RWPE1 (cell line): ENCODE measurements at places on chromosomes 2 and 18.

- DNase-seq = no peak
Measured at GRCh38 chr2:50723286-50723938, 308.5 kb downstream of the NRXN1 start.

DNA sequence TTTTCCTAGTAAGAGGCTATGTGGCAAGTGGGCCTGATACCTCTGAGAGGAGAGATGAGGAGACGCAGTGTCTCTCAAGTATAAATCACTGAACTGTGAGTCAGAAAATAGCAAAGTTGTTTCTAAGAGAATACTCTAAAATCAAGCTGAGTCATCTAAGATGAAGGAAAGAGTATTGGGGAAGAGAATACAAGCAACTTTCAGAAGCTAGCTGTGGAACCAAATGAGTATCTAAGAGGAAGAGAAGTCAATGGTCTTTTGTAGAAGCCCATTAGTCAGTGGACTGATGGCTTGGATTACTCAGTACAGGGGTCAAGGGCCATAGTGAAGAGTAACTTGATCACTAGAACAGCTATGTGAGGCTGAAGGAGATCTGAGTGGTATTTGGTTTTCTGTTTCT, 2.7 kb upstream of the DCC start:
- DNase-seq = no peak

DNA sequence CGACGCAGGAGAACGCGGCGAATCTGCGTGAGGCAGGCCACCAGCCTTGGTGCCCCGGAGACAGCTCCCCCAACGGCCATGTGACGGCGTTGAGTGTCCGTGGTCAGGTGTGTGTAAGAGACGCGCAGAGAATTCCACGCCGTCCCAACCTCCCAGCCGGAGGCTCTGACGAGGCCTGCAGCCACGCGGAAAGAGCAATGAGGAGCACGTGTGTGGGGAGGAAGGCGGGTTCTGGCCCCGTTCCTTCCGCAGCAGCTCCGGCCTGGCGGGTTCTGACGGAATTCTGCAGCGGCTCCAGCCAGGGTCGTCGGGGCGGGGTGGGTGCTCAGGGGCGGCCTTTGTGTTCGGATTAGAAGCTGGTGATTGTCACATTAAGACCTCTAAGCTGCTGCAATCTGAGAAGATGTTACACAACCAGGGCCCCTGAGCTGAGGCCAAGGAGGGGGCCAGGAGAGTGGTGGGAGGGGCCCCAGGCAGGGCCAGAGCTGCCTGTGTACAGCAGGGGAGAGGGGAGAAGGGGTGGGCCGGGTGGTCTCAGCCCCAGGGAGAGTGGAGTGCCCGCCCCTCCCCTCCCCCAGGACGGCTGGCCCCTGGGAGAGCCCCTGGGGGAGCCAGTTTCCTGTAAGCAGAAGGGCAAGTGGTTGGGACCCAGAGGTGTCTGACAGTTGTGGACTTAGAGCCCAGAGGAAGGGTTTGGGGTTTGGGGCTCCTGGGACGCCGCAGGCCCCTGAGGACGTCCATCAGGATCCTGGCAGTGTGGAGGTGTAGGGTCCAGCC, 5.1 kb upstream of the GAL3ST2 start:
- DNase-seq = no peak

DNA sequence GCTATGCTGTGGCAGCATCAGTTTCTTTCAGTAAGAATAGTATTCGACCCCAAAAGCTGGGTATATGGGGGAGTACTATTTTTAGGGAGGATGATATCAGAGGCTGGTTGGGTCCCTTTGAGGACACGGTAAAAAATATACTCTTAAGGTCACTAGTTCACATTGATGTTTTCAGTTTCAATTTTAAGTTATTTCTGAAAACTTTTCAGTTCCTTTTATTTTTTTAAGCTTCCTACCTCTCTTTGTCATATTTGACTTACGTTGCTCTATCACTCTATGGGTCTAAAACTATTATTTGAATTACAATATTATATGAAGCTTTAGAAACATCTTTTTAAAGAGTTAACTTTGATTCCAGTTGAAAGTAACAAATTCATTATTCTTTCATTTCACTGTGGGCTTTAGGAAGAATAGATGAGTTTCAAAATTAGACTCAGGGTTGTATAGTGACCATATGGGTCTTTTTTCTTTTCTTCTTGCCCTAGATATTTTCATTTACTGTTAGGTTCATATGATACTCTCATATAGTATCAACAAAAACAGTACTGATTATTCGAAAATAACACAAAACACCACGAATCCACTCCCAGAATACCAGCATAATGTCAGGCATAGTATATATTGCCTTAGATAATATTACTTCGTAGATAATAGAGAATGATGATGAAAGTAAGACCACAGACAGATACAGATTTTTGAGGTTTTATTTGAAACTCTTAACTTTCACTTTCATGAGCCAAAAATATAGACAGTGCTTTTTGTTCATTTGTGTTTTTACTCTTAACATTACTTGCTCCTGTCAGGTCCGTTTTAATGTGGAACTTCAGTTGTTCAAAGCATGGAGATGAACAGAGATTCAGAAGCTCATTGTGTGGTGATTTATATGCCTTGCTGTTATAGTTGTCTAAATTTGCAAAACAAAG, 9.8 kb downstream of the RMDN2 start:
- no peak for DNase-seq

DNA sequence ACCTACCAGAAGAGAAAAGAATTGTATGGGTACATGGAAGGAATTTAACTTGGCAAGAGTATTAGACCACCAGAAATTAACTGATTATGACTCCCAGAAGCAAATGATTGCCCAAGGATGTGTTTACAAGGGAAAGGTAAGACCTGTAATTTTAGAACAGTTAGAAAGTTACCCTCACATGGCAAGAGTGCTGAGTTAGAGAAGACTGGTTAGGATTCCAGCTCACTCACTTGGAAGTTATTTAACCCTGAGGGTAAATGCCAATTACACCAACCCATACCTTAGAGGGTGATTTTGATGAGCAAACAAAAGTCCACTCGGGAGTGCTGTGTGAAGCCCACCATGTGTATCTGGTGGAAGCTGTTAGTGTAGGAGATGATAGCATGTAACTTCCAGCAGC, 170.2 kb downstream of the TPGS2 start:
- no peak for DNase-seq

GRCh38 chr18:66813138-66813537, 209.2 kb upstream of the CDH19 start:
- DNase-seq = no peak

DNA sequence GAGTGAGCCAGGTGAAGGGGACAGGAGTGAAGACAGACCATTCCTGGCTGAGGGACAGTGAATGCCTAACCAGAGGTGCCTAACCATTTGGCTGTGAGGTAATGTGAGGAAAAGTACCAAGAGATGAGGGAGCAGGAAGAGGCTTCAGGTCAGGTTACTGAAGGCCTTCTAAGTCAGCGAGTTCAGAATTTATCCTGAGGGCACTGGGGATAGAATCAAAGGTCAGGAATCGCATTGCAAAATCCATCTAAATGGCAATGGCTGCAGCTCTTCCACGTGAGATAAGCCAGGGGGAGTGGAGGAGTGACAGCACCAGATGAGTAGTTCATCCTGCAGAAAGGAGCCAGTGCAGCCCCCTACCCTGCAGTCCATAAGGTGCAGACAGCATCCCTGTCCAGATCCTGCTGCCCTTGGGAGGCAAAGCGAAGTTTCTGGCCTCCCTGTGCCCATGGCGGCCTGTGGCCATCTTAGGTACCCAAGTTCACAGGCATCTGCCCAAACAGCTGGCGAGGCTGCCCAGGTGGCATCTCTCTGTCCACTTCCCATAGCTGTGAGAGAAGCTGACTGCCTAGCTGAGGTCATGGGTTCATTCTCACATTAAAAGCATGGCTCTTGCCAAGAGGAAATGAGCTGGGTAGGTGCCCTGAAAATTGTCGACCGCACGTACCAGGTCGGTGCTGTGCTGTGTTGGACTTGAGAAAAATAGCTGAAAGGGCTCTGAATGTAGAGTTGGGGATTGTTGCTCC, 49.5 kb downstream of the CYP27C1 start:
- DNase-seq = no peak

- no peak for DNase-seq
Measured at GRCh38 chr2:219483451-219484342, 15.0 kb upstream of the GMPPA start.

- DNase-seq = no peak
Measured at GRCh38 chr18:21241301-21242048, 557 bp upstream of the GREB1L start.

DNA sequence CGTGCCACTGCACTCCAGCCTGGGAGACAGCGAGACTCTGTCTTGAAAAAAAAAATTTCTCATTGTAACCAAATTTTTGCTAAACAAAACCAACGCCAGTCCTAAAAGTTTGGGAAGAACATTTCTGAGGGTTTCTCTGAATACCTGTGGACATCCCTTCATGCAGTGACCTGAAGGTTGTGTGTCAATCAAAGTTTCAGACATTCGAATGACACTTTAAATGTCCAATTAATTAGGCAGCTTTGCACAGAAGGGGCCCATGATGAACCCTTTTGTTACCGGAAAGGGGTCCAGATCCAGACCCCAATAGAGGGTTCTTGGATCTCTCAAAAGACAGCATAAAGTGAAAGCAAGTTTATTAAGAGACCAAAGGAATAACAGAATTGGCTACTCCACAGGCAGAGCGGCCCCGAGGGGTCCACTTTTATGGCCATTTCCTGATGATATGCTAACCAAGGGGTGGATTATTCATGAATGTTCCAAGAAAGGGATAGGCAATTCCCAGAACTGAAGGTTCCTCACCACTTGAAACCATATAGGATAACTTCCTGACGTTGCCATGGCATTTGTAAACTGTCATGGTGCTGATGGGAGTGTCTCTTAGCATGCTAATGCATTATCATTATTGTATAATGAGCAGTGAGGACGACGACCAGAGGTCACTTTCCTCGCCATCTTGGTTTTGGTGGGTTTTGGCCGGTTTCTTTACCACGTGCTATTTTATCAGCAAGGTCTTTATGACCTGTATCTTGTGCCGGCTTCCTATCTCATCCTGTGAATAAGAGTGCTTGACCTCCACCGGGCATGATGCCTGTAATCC, 27.5 kb upstream of the HPCAL1 start:
- DNase-seq = no peak

DNA sequence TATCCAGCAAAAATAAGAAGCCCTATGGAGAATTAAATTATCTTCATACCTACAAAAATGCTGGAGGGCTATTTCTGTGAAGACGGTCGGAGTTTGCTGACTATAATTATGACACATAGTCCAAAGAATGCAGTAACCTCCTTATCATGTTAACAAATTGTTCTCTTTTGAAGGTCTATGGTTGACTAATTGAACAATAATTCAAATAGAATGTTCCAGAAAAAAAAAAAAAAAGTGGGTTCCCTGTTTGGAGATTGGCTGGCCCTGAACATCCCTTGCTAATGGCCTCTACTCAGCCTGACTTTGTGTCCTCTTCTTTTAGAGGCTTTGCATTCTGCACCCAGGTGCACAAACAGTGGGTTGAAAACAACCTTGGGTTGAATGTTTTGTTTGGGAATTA, 82.8 kb upstream of the CCBE1 start:
- DNase-seq = peak; percentile 48

DNA sequence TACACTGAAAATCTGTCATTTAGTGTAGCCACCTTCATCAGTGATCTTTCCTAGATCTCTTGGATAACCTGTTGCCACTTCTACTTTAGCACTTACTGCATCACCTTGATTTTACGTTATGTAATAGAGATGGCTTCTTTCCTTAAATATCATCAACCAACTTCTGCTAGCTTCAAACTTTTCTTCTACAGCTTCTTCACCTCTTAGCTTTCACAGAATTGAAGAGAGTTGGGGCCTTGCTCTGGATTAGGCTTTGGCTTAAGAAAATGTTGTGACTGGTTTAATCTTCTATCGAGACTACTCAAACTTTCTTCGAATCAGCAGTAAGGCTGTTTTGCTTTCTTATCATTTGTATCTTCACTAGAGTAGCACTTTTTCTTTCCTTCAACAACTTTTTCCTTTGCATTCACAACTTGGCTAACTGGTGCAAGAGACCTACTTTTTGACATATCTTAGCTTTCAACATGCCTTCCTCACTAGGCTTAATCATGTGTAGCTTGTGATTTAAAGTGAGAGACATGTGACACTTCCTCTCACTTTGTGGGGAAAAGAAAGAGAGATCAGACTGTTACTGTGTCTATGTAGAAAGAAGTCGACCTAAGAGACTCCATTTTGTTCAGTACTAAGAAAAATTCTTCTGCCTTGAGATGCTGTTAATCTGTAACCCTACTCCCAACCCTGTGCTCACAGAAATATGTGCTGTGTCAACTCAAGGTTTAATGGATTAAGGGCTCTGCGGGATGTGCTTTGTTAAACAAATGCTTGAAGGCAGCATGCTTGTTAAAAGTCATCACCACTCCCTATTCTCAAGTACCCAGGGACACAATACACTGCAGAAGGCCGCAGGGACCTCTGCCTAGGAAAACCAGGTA, 99.6 kb downstream of the ATL2 start:
- no peak for DNase-seq

DNA sequence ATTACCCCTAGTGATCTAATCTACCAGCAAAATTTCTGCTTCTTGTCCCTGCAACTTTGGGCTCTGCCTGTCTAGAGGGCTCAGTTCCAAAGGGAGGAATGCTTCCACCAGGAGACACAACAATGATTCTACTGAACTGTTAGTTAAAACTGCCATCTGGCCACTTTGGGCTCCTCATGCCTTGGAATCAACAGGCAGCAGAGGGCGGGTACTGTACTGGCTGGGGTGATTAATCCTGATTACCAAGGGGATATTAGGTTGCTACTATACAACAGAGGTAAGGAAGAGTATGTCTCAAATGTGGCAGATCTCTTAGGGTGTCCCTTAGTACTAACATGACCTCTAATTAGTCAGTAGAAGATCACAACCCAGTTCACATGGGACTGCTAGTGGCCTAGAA, 21.4 kb downstream of the HADHA start:
- DNase-seq = no peak

GRCh38 chr2:71558300-71559051, 105.1 kb downstream of the DYSF start:
- no peak for DNase-seq

DNA sequence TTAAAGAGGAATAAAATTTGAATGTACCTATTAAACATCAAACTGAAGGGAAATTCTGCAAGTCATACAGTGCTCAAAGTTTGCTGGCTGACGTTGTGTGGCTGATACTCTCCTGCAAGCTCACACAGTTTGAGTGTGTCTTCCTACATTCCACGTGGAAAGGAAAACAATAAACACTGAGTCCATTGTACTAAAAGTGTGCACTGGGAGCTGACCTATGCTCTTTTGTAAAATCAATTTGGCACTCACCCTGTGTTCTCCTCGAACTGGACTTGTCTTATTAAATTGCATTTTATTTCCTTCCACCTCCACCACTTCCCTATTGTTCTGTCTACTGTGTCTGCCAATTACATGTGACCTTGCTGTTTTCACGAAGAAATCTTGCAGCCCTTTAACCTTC, 458.0 kb downstream of the CPS1 start:
- DNase-seq = no peak

- no peak for DNase-seq
Measured at GRCh38 chr2:96145848-96146152, 560 bp upstream of the DUSP2 start.

GRCh38 chr18:52554180-52554579, 214.2 kb downstream of the DCC start:
- no peak for DNase-seq

- peak; percentile 1 for DNase-seq
Measured at GRCh38 chr2:185921048-185921756, 182.6 kb downstream of the FSIP2 start.
